ENCODE measurements at places on chromosomes 13 and 19.

DNA sequence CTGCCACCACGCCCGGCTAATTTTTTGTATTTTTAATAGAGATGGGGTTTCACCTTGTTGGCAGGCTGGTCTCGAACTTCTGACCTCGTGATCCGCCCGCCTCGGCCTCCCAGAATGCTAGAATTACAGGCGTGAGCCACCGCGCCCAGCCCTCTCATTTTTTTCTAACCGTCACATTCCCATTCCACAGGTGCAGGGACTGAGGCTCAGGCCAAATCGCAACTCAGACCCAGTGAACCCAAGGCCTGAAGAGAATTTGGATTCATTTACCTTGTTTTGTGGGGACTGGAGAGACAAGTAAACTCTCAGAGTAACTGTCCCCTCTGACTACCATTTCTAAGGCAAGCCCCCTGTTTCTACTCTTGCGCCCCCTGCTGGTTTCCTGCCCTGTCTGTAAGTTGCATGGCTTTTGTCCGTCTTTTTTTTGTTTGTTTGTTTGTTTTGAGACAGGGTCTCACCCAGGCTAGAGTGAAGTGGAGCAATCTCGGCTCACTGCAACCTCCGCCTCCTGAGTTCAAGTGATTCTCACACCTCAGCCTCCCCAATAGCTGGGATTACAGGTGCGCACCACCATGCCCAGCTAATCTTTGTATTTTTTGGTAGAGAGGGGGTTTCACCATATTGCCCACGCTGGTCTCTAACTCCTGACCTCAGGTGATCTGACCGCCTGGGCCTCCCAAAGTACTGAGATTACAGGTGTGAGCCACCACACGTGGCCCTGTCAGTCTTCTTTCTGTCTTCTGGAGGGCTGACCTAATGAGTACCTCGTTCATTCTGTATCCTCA, 2.3 kb upstream of the STRN4 start:
- DNase-seq = no peak

- DNase-seq = no peak
These were observed 1770.0 kb downstream of the PCDH9 start for GRCh38 chr13:65460136-65460535.

- no peak for DNase-seq
These were observed 87.2 kb downstream of the B3GLCT start for GRCh38 chr13:31286930-31287329.

DNA sequence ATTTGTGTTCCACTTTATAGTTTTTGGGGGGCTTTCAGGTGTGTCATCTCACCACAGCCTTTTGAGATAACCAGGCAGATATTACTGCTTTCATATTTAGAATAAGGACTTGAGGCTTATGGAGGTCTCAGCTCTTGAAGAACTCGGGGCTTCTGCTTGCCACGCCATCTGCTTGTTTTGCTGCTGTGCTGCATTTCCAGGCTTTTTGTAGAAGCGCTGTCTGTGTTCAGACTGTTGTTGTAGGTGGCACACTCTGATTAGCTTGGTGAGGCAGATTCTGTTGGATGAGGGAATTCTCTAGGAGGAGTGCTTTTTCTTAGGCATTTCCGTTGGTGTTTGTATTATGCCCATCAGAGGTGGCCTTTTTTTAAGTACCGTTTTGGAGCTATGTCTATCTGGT, 57.2 kb downstream of the WASF3 start:
- DNase-seq = peak; percentile 30

DNA sequence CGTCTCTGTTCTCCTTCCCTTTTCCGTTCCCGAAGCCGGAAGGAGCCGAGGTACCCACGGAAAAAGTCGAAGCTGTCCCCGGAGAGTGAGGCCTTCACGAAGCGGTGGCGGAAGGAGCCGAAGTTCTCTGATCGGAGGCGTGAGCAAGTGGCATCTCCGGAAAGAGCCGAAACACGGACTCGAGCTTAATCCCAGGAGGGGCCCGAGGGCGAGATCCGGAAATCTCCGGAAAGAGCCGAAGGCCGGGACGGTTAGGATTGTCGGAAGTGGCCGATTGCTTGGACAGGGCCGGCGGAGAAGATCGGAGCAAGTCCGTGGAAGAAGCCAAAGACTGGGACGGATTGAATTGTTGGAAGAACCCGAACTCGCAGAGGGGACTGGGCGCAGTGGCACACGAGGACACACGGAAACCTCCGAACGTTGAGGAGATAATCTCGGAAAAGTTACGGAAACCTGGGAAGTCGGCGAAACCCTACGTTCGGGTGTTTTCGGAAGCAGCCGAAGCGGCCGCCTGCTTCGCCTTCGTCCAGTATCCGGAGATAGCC, 440 bp upstream of the U2AF2 start:
- peak; percentile 95 for DNase-seq

GRCh38 chr13:39930544-39931444, 275.3 kb downstream of the COG6 start:
- no peak for DNase-seq

- no peak for DNase-seq
These were observed 21.9 kb upstream of the TIMM44 start for GRCh38 chr19:7965259-7965841.

DNA sequence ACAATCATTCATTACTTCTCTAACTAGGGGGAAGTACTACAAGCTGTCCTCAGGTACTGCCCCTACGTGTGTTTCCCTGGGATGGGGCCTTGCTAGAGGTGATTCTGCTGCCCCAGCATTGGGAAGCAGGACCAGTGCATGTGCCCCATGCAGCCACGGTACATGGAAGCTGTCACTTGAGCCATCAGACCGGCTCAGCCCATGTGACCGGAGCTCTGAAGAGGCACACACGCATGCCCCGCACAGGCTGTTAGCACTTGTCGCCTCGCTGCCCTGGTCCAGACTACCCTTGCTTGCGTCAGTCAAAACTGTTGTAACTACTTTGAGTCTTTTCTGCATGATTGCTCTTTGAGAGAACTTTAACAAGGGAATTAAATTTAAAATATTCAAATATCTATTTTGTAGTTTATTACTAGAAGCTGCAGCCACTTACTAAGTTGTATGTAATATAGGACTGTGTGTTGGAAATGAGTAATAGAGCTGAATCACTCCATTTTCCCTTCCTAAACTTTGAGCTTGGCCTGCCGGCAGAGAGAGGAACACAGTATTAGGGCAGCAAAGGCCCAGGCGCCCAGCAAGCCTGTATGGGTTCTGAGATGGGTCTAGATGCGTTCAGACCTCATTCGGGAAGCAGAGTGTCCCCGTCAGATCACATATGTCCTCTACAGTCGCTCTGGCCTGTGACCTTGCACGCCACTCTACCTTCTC, 42.2 kb downstream of the DHRS12 start:
- no peak for DNase-seq

GRCh38 chr13:24038841-24039330, 121.6 kb upstream of the SPATA13 start:
- no peak for DNase-seq

- DNase-seq = no peak
These were observed 15.1 kb downstream of the PLK5 start for GRCh38 chr19:1538978-1539377.

DNA sequence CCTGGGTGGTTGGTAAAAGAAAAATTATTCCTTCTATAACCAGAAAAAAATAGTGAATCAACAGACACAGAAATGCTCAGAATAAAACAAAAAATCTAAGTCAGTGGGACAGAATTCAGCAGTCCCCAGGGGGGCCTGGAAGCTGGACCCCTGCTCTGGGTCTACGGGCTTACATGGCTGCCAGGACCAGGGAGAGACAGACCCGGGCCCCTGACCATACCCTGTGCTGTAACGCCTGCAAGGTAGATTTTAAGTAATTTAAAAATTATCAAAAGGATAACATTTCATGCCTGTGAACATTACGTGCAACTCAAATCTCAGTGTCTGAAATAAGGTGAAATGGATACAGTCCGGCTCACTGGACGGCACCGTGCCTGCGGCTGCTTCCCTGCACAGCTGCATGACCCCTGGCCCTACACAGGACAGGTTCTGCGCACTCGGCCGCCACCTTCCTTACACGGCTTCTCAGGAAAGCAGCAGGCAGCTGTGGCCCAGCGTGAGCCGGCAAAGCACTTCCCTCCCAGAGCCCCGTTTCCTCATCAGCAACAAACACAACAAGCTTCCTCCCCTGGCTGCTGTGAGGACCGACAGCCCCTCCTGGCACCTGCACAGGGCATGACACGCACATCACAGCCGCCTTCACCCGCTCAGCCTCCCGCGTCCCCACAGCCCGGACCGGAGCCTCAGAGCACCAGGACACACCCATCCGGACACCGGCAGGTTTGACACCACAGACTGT, 22.2 kb downstream of the RASA3 start:
- no peak for DNase-seq

DNA sequence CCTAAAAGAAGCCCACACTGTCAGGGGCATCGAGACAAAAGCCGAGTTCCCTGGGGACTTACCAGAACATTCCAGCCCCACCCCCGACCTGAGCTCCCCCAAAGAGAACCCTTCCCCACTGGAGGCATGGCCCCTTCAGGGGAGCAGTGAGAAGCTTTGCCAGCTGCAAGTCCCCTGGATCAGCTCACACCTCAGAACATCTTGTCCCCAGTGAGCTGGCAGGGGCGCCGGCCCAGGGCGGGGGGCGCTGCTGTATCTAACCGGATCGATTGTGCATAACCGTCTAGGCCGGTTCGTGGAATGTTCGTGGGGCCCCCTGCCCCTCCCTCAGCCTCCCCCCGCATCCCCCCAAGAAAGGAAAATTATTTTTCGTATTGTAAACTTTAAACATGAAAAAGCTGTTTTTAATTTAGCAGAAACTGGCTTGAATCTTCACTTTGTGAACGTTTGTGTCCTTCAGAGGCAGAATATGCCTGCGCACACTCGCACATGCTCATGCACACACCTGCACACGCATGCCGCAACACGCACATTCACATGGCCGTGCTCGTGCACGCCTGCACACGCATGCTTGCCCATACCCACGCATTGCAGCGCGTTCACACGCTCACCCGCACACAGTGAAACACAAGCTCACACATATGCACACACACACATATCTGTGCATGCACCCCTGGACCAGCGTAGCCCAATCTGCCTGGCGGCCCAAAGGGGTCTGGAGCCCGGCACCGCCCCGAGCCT, 12.0 kb upstream of the CRTC1 start:
- DNase-seq = no peak

DNA sequence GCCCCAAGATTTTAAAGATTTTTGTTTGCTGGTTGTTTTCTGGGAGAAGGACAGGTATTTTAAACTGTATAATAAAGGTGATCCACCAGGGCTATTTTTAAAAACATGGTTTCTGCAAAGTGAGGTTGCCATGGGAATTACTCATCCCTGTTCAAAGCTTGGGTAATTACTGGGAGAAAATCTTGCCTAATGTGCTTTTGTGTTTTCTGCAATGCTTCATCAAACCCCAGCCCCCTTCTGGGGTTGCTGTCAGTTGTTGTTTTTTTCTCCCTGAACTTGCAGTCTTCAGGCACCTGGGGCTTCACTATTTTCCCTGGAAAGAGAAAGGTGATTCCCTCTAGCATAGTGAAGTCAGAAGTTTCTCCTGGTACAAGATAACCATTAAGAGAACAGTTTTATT, 277.2 kb downstream of the NALCN start:
- DNase-seq = no peak

DNA sequence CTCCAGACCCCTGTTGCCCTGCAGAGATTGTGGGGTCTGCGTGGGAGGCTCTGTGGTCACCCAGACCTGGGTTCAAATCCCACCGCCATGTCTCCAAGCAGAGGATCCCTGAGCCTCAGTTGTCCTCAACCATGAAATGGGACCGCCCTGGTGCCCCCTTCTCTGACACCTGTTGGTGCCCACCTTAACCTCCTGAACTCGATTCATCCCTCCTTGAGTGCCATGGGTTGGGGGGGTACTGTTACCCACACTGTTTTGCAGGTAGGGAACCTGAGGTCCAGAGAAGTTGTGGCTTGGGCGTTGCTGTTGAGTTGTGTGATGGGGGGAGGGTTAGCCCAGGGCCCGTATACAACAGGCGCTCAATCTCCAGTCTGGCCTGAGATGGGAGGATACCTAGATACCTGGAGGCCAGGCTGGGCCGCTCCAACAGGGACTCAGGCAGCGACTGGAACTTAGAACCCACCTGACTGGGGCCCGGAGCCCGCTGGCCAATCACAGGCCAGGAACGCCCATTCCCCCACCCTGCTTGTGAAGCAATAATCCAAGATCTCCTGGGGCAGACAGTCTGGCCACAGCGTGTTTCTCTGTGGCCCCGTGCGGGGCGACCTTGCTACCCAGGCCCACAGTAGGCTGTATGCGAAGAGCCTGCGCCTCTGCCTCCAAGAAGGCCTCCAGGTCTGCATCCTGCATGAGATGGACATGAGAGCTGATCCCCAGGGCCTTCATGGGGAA, 2.8 kb downstream of the ARID3A start:
- DNase-seq = no peak

DNA sequence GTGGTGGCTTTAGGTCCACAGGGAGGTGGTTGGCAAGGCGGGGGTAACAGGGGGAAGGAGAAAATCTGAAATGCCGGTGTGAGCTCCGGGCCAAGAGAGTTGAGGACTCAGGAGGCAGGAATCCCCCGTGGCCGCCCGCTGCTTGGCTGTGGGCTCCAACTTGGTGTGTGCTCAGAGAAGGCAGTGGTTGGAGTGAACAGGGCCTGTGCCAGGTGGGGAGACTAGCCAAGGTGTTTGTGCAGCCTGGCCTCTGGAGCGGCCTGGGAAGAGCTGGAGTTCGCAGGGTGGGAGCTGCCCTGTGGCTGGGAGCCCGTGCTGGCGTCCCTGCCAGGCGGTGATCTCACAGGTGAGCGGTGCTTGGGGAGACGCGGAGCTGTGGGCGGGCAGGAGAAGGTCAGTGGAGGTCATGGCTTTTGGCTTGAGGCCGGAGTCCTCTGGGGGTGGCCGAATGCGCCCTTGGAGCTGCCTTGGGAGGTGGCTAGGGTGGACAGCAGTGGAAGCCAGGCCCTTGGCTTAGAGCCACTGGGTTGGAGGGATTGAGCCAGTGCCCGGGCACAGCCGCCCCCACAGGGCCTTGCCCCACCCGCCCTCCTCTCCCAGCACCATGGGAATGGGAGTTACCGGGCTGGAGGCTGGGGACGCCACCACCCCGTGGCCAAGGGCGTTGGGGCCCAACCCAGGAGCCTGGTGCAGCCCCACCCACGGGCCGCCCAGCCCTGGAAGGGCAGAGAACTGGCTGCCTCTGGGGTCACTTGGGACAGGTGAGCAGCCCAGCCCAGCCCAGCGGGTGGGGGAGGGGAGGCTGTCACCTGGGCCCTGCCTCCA, 7.1 kb upstream of the CIRBP start:
- DNase-seq = no peak

- DNase-seq = no peak
These were observed 17.0 kb upstream of the ZNF460 start for GRCh38 chr19:57263244-57263741.

- no peak for DNase-seq
These were observed 7.7 kb upstream of the PTOV1 start for GRCh38 chr19:49843265-49843664.

DNA sequence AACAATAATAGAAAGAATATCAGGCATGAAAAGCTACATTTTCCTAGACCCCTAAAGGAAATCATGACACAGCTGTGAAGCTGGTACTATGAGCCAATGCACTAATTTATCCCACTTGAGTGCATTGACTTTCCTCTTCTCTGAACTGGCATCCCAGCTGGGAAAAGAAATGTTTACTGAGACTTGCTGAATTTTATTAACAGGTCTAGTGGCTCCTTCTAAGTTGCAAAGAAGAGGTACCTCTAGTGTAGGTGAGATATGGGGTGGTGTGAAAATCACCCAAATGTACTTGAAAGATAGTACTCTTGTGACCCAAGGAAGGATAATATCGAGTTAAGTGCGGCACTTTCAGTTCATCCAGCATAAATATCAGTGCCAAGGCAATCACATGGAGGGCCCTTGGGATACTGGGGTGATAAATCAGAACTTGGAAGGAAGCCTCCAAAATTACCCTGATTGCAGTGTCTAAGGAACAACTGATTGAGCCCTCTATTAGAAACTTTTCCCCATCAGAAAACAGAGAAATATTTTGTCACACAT, 369.2 kb downstream of the PCDH9 start:
- DNase-seq = no peak

- DNase-seq = no peak
These were observed 838 bp downstream of the PPP2R1A start for GRCh38 chr19:52190487-52191293.

Data from cerebellar nuclear complex (tissue), 1 donor.